GOT3 (cell line): ENCODE measurements at places on chromosomes 7 and 10.

DNA sequence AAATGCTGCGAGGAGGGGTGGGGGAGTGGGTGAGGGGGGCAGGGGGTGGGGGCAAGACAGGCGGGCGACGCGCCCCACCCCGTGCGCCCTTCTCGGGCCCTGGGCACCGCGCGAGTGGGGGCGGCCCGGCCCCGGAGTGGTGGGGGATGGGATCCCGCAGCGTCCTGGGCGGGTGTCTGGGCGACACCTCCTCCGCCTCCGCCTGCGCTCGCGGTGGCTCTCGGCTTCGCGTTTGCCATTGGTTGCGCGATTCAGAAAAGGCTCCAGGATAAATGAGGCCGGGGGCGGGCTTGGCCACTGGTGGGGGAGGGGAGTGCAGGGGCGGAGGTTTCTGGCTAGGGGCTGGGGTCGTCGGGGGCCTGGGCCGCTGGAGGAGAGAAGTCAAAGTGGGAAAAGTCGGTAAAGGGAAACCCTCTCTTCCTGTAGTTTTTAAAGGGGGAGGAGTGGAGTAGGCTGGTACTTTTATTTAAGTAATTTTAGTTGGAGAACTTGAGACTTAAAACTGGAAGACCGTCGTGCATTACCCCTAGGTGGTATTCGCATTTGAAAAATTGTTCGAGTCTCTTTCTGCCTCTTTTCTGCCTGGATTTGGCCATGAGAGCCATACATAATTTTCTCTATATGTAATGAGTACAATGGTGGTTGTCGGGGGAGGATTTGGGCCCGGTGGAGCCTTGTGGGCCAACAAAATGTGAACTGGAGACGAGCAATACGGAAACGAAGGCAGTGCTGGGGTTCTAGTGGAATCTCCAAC is 992 bp upstream of the IGF2BP3 start:
- no peak for DNase-seq

- DNase-seq = no peak
Observed at GRCh38 chr10:132583456-132583855, 45.9 kb downstream of the INPP5A start.

DNA sequence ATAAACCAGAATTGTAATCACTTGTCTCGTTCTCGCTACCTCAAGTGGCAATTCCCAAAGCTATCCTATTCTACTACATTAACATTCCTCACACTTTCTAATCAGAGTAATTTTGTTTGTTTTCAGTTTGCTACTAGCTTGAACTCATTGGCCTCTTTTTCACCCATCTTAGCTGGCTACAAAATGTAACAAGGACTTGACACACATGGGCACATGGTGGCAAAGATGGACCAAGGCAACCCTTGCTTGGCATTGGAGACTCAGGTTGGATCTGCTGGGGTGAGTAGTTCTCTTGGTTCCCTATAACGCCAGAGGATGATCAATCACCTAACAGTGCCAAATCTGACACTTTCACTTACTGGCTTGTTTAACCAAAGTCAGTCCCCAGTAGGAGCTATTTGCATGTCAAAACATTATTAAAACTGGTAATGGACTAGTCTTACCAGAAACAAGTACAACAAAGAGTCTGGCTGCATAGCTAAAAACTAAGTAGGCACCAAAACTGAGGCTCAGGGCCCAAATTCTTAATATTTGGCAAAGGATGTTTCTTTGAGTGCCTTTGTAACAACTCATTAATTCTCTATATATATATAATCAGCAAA is 1.9 kb downstream of the USP6NL start:
- DNase-seq = no peak

DNA sequence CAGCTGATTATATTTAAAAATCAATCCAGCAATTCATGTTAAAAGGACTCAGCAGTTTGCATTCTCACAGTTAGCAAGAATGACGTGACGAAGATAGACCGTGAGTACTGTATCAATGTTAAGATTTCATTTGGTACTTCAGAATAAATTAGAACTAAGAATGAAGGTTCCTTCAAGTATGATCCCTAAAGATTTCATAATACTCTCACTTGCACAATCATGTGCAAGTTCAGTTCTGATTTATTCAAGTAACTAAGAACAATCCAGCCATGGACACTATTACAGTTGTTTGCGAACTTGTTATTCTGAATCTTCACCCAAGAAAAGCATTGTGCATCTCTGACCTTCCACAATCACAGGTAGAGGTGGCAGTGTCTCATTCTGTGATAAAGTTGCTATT is 7.7 kb downstream of the RHEB start:
- DNase-seq = no peak
